ENCODE measurements at places on chromosomes 11 and 22. TPM values are rescaled to one million over a fixed set of nuclear protein-coding genes. Genes with fewer than 3 reads are reported as not detected.

- DNase-seq, result no peak
Measured at GRCh38 chr11:131195661-131196517, 174.5 kb upstream of the NTM start.

DNA sequence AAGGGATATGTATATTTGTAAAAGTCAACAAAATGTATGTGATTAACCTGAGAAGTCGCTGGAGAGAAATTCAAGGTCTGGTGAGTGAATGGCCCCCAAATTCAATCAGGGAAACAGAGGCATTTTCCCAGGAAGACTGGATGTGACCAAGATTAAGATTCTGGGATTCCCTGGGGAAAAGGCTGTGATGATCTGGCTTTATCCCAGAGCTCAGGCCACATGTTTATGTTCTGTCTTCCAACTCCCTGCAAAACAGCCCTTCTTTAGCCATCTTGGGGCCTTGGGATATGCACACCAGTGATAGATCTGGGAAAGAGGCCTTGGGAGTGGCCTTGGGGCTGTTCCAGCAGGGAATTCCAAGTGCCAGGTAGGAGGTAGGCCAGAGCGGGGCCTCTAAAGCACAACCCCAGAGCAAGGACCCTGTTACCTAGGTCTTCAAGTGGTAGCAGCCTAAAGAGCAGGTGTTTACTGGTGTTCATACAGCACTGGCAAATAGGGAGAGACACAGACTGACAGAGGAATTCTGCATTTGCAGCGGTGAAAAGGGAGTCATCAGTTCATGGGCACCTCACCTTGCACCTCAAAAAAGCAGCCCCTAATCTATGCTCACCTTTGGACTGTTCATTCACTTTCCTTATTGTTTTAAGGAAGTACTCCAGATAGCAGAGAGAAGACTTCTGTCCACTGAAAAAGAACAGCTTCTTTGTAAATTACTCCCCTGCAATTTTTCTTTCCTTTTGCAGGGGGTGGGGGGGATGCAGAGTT, 312.4 kb downstream of the BUD13 start:
- no peak for DNase-seq

DNA sequence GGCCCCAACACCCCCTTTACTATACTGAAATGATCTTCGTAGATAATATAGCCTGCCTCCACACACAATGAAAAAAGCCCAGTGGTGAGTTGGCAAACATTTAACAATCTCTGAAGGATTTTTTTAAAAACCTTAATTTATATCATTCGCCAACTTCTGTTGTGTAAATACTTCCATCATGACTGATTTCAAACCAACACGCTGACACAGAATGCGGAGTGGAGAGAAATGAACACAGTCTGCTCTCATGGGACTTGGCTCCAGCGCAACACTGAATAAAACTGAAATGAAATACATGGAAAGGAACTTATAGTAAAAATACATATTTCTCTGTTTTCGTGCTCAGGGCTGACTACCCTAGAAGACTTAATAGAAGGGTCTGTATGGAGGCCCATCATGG, 61.3 kb upstream of the WNT11 start:
- no peak for DNase-seq

- DNase-seq, result peak; percentile 14
Measured at GRCh38 chr11:11916981-11917399, 75.2 kb downstream of the USP47 start.

GRCh38 chr11:112886434-112887370, 74.5 kb upstream of the NCAM1 start:
- no peak for DNase-seq

GRCh38 chr11:28227460-28227859, 119.3 kb downstream of the METTL15 start:
- no peak for DNase-seq

DNA sequence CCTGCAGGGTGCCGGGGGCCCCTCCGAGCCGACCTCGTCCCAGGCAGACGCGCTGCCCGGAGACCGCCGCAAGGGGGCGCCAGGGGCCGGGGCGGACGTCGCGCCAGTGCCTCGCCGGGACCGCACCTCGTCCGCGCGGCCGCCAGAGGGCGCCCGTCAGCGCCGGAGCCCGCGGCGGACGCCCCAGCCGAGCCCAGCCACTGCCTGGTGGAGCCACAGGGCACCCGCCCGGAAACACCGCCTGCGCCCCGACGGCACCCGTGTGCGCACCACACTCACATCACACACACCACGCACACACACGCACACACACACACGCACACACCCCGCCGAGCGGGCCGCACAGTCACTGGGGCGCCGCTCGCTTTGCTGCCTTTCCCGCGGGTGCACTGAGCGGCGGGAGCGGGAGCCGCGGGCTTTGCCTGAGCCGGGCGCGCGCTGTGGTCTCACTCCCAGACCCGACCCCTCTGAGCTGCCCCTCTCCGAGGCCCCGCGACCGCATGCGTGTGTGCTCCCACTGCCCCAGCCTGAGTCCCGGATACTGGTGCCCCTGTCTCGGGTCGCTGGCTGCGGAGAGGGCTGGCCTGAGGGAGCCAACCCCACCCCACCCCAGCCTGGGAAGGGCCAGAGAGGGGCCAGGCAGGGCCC, 449.3 kb downstream of the OPCML start:
- DNase-seq, result no peak

DNA sequence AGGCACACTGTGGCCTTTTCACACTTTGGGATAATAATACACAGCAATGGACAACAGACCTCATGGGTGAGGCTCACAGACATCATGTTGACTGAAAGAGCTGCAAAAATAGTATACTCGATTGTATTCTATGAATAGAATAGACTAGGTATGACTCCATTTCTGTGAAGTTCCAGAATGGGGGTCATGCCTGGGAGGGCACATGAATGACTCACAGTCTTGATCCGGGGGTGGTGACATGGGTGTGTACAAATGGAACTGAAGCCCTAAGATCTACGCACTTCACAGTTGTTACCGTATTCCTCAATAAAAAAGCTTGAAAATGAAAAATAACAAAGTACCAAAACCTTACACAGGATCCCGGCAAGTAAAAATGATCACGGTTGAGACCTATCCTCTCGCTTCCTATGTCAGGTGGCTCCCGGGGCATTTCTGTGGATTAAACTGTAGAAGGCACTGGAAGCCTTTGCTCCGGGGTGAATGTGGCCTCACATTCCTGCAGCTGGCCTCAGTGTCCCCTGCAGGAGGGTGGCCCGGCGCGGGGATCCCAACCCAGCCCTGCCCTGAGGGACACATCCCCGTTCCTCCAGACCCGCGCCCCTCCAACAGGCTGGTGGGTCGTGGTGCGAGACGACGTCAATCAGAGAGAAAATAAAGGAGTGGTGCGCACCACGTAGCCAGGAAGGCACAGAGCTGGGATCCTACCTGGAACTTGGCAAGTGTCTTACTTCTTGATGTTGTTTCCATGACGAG, 75.9 kb downstream of the NECTIN1 start:
- DNase-seq, result no peak

DNA sequence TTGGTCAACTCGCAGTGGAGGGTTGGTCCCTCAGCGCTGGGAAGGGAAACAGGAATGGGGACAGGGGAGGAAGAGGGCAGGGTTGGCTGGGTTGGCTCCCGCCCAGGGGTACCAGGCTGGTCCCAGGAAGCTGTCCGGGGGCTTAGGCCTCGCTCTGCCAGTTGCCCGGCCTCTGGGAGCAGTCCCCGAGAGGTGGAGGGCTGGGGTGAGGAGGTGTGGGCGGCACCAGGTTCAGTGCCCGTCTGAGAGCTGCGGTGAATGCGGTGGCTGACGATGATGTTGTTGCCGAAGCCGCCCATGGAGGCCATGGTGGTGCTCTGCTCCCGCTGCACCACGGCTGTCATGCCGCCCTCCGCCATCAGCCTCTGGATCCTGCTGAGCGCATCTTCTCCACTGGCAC, 6.0 kb upstream of the CHRM4 start:
- DNase-seq, result no peak

GRCh38 chr11:32065865-32066629, 24.8 kb upstream of the RCN1 start:
- no peak for DNase-seq

- no peak for DNase-seq
Measured at GRCh38 chr22:49011769-49012648, 815.7 kb downstream of the BRD1 start.

DNA sequence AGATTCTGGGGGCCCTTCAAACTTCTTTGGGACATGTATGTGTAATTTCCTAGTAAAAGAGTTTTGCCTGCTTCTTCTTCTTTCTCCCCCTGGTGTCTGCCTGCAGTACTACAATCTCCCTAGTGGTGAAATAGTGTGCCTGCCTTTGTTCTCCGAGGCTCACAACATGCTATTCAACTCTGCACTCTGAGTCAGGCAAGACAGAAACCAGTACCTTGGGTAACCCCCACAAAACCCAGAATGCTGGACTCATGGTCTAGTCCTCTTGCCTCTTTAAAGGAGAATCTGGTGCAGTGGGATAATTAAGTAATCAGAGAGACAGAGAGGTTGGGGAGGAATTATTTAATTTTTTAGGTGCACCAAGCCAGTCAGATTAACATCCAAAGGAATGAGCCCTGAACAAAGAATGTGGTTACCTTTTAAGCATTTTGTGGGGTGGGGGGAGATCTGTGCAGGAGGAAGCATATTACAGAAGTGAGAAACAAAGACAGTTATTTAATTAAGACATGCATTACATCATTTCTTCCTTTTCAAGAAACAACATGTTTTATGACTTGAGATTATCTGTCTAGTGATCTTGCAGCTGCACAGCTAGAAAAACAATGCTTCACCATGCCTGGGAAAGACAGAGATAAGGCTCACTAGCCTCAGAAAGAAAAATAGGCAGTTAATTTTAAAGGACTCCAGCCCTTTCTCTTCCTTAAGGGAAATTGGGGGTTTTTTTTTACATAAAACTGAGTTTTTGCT, 11.0 kb upstream of the MS4A6A start:
- peak; percentile 56 for DNase-seq

DNA sequence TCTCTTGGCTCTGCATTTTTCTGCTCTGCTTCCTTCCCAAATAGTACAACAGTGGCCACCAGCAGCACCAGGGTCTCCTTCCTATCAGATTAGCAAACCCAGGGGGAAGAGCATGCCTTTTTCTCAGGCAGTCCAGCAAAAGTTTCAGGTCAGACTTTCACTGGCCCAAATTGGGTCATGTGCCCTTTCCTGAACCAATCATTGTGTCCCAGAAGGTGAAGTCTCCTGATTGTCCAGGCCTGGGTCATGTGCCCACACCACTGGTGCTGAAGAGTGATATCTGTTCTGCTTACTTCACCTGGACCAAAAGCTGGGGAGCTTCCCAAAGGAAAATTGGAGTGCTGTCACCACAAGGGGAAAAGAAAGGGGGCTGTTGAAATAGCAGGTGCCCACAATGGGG, 64.1 kb upstream of the ALX4 start:
- no peak for DNase-seq

DNA sequence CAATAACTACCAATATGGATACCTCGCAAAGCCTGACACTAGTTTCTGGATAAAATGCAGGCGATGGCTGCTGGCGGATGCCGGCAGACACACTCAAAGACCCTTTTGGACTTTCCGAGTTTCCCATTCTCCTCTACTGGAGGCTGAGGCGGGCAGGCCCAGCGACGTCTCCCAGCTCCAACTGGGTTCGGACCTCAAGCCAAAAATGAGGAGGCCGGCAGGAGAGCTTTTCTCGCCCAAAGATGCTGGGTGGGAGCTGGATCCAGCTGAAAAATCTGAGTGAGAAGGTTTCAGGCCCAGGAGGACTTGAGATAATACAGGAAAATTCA, 428 bp upstream of the FEZ1 start:
- no peak for DNase-seq

MMP7 gene
- total RNA-seq, result not detected

MCHR1 gene
- total RNA-seq, result not detected

SAC3D1 gene
- 44.0 TPM for total RNA-seq

SCGB1C1 gene
- total RNA-seq, result not detected

NECTIN1 gene
- total RNA-seq, result 3.0 TPM
